ENCODE measurements at places on chromosomes 5 and 9.
A peak's percentile ranks its signal among the peaks of the same experiment; 100 is the strongest.

DNA sequence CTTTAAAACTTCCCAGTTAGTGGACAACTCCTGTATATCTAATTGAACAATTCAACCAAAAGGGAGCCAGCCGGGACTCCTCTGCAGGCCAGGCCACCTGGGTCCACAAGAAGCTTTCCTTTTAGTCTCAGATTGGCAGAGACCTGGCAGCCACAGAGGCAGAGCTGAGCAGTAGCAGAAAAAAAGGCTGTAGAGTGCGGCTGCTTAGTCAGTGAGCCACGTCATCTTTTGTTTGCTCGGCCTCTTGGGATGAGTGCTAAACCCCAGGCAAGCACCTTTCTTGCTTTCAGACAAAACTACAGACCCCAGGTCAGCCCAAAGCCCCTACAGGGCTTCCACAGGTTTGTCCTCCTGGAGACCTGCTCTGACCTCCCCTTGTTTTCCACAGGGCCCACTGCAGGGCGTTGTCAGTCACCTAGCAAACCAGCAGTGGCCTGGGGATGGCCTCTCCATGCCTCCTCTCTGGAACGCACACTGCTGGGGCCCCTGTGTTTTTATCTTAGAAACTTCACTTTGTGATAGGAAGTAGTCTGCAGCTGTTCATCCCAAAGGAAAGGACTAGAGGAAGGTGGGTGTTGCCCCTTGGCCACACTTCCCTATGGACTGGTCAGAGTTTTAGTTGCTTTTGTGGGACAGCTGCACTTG lies 49.9 kb downstream of the SHB start:
- DNase-seq = no peak

DNA sequence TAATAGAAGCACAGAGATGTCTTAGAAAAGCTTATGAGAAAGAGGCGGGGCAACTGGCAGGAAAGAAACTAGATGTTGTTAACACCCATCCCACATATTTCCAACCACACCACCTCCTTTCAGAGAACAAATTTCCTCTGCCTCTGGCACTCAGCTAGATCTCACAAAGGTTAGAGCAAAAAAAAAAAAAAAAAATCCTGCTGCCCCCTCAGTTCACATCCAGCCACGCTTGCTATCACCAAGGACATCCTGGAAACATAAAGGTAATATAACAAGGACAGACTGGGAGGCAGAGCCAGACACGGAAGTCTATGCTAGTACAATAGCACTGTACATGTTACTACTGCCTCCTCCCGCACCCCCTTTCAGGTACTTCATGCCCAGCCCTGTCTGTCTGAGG lies 238.0 kb upstream of the PTGER4 start:
- DNase-seq = no peak

- DNase-seq = peak; percentile 9
These were observed 219.4 kb downstream of the ATPSCKMT start for GRCh38 chr5:10030219-10030831.

DNA sequence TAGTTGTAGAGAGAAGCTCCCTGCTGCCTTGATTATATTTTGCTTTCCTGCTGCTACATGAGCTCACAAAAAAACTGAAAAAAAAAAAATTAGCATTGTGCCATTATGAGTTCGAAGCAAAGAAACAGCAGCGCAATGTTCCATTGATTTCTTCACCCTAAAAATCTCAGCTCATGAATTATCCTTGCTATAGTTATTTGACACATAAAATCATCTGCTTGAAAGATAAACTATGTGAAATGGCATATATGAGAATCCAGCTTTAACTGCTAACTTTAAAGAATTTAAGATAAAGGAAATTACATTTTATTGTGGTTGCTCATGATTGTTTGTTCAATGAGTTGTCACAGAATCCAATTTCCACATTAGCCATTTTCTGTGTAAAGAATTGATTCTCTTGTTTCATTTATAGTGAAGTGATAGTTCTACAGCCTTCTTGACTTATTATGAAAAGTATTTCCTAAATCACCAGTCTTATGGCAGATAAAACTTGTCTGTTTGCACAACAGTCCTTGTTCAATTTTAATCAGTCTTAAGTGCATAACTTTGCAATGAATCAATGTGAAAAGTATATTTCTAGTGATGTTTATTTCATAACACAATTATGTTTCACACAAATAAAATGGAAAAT lies 1275.0 kb upstream of the CDH9 start:
- DNase-seq = no peak

DNA sequence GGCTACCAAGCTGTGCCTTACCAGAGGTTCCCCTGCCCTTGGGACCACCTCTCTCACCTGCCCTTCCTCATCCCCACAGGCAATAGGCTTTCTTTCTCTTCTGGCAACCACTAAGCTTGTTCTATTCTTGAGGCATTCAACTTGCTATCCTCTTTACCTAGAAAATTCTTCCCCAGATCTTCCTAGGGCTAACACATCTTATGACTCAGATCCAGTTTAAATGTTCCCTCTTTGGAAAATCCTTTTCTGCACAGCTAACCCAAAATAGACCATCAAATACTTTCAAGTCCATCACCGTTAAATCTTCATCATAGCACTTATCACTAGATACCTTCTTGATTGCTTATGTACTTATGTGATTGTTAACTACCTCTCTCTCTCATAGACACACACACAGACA lies 93.7 kb downstream of the ENC1 start:
- DNase-seq = no peak

DNA sequence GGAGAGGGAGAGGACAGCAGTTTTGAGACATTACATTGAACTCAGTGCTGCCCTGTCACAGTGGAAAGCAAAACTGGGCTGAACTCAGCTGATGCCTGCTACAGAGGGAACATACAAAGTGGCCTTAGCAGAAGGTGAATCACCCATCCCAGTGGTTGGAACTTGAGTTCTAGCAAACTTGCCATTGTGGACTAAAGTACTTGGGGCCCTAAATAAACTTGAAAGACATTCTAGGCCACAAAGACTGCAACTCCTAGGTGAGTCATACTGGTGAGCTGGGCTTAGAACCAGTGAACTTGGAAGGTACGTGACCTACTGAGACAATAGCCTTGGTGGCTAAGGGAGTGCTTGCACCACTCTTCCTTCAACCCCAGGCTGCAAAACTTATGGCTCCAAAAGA lies 155.7 kb upstream of the RIOK2 start:
- DNase-seq = no peak

- no peak for DNase-seq
These were observed 1.3 kb downstream of the SHC3 start for GRCh38 chr9:89177012-89177943.

DNA sequence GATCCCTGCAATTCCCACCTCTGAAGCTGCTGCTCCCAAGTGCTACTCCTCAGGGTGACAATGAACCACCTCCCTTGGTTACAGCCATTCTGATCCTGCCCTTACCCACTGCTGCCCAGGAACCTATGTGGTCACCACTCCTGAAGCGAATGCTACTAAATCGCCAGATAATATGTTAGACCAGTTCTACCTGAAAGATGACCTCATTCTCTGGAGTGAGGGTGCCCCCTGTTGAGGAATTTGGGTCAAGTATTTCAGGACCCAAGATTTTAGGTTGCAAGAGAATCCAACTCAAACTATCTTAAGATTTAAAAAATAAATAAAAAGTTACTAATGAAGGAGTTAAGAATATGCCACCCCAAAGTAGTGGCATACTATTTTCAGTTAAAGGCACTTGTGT lies 5.8 kb upstream of the SNAPC3 start:
- DNase-seq = peak; percentile 22

DNA sequence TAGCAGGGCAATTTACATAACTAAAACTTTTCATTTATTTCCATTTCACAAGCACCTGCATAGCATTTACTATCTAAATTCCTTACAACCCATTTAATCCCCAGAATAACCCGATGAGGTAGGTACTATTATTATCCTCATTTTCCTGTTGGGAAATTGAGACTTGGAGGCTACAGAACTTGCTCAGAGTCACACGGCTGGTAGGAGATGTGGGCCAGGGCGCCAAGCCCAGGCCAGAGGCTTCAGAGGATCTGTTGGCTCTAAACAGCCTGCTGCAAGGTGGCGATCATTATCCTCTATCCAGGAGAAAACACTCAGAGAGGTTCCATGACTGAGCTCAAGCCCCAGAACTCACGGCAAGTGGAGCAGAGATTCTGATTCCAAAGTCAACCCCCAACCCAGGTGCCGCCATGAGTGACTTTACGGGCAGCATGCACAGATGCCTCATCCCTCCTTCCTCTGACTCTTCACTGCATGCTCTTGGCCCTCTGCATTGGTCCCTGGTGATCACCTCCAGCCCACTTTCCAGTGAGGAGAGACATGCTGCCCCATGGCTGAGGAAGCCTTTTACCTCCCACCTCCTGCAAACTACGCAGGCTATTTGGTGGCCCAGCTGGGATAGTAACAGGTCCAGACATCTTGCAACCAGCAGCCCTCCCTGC lies 168.4 kb upstream of the FSTL4 start:
- DNase-seq = no peak
